ENCODE measurements at places on chromosomes 5 and 9. TPM values are rescaled to one million over a fixed set of nuclear protein-coding genes. Genes with fewer than 3 reads are reported as not detected.

DNA sequence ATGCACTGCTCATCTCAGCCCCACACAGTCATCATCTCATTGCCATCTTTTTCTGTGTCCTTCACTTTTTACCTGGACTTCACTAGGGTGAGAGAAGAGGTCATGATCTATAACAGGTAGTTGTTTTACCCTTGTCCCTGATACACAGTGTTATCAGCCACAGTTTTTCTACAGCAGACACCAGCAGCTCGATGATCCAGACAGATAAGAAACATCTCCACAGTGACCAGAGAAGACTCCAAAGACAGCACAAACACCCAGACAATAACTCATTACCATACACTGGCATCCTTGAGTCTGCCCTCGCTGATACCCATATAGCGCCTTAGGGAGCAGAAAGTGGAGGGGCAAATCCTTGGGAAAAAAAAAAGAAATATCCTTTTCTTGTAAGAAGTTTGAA, 194.1 kb downstream of the DTWD2 start:
- H3K4me3 ChIP-seq: no peak overlapping the region
- no peaks in the 10 kb centered on the region for H3K36me3 ChIP-seq

LCN15 gene
- total RNA-seq: not detected

- no peaks in the 10 kb centered on the region for H3K36me3 ChIP-seq
- no peaks in the 10 kb centered on the region for H3K4me1 ChIP-seq
- no peaks in the 10 kb centered on the region for H3K27me3 ChIP-seq
- DNase-seq: no peak
These were observed 145.4 kb upstream of the PITX1 start for GRCh38 chr5:135179308-135179980.

GRCh38 chr5:127423173-127423798, 94.2 kb upstream of the PRRC1 start:
- peaks cover 4% of the 10 kb centered on the region for H3K4me1 ChIP-seq
- H3K4me3 ChIP-seq: no peak overlapping the region
- H3K36me3 ChIP-seq: no peaks in the 10 kb centered on the region
- no peak overlapping the region for H3K27ac ChIP-seq
- DNase-seq: peak; percentile 4

DNA sequence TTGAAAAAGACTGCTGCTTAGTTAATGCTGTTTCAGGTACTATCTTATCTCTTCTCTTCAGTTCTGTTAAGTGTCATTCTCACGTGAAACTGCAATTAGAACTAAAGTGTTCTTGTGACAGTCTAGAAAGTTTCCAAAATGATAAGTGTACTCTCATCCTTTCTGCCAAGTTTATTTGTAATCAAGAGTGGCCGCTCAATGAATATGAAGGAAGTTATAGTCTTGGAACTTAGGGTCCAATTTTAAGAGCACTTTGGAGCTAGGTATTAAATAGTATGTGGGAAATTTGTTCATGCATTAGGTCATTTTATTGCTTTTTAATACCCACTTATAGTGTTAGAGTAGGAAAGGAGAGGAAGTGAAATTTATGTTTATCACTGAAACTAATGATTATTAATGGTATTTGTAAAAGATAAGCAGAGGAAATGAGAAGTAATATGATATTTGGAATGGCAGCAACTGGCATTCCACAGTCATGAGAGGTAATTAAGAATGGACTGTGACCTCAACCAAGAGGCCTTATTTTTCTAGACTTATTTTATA, 20.4 kb downstream of the XRCC4 start:
- no peak for DNase-seq
- no peaks in the 10 kb centered on the region for H3K27me3 ChIP-seq
- H3K36me3 ChIP-seq: no peaks in the 10 kb centered on the region
- H3K4me1 ChIP-seq: no peaks in the 10 kb centered on the region
- no peak overlapping the region for H3K4me3 ChIP-seq
- H3K27ac ChIP-seq: no peak overlapping the region

DNA sequence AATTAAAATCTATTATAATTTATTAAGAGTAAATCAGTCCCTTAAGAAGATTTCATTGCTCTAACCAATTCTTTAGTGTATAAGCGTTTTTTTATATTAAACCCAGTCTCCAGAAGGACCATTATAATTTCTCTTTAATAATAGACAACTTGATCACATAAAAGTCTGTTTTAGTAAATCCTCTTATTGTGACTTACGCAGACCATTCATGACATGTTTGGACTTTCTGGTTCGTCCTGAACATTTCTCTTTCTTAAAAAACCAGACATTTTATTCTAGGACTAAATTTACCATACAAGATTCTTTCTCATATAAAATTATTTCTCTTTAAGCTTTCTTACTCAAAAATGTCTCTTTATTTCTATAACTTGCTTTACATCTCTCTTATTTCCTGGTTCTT, 196.2 kb upstream of the RAI14 start:
- H3K4me1 ChIP-seq: no peaks in the 10 kb centered on the region
- no peaks in the 10 kb centered on the region for H3K27me3 ChIP-seq
- DNase-seq: no peak
- no peak overlapping the region for H3K27ac ChIP-seq
- H3K4me3 ChIP-seq: no peak overlapping the region
- H3K36me3 ChIP-seq: no peaks in the 10 kb centered on the region

- H3K27me3 ChIP-seq: no peaks in the 10 kb centered on the region
- no peak for DNase-seq
- H3K4me1 ChIP-seq: no peaks in the 10 kb centered on the region
- no peak overlapping the region for H3K27ac ChIP-seq
- H3K36me3 ChIP-seq: no peaks in the 10 kb centered on the region
- no peak overlapping the region for H3K4me3 ChIP-seq
These were observed 50.7 kb upstream of the SLC25A51 start for GRCh38 chr9:37954581-37954981.

DND1 gene
- total RNA-seq: 3.0 TPM

GRCh38 chr5:37771731-37772130, 68.1 kb downstream of the GDNF start:
- no peaks in the 10 kb centered on the region for H3K27me3 ChIP-seq
- no peaks in the 10 kb centered on the region for H3K4me1 ChIP-seq
- no peak for DNase-seq
- no peak overlapping the region for H3K27ac ChIP-seq

C5orf24 gene
- 38.2 TPM for total RNA-seq

DNA sequence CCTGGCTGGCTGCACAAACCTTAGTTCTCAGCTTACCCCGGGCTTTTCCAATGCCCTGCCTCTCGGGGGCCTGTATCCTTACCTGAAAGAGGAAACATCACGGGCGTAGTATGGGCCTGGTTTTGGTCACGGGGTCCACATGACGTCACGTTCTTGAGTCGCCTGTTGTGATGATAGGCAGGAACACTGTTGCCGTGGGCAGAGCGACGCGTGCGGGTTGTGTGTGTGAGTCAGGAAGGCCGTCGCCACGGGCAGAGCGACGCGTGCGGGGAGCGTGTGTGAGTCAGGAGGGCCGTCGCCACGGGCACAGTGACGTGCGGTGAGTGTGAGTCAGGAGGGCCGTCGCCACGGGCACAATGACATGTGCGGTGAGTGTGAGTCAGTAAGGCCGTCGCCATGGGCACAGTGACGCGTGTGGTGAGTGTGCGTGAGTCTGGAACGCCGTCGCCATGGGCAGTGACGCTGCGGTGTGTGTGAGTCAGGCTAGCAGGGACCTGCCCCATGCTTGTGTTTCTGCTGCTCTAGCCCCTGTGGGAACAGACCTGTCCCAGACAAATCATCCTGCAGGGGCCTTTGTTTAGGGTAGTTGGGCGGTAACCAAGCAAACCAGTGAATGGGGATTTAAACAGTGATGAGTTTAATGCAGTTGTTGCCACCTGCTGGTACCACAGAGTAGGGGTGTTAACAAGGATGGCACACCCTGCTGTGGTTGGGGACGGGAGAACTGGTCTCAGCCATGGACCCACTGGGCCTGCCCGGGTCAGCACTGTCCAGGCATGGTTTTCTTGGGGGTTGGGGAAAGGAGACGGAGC, 19.8 kb downstream of the TRIP13 start:
- H3K36me3 ChIP-seq: no peaks in the 10 kb centered on the region
- H3K27me3 ChIP-seq: no peaks in the 10 kb centered on the region
- no peak overlapping the region for H3K27ac ChIP-seq
- H3K4me3 ChIP-seq: no peak overlapping the region
- DNase-seq: no peak

DNA sequence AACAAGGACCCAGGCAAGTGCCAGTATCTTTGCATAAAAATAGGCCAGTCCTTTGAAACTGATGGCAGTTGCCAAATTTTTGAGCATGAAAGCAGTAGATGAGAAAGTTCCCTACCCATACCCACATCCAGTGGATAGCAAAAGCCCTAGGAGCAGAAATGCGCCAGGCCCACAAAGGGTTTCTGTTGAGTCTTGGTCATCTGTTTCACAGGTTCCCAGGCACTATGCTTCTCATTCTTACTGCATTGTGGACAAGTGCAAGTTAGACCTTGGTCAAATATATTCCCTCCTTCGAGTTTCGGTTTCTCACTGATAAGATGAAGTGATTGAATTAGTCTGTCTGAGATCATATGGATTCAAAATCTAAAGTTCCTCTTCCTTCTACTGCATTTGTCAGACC, 152.3 kb downstream of the NR3C1 start:
- peaks cover 3% of the 10 kb centered on the region for H3K4me1 ChIP-seq
- H3K27ac ChIP-seq: no peak overlapping the region
- no peak for DNase-seq
- H3K36me3 ChIP-seq: no peaks in the 10 kb centered on the region
- no peaks in the 10 kb centered on the region for H3K27me3 ChIP-seq
- H3K4me3 ChIP-seq: no peak overlapping the region

GRCh38 chr5:58145397-58145934, 314.4 kb downstream of the PLK2 start:
- no peak overlapping the region for H3K27ac ChIP-seq
- no peak for DNase-seq
- no peak overlapping the region for H3K4me3 ChIP-seq

- H3K27ac ChIP-seq: no peak overlapping the region
- H3K27me3 ChIP-seq: no peaks in the 10 kb centered on the region
- peak; percentile 33 for DNase-seq
- H3K36me3 ChIP-seq: no peaks in the 10 kb centered on the region
These were observed 97.5 kb downstream of the COL5A1 start for GRCh38 chr9:134738869-134739659.

NUDT12 gene
- 3.5 TPM for total RNA-seq
